NB4 (cell line): ENCODE measurements at places on chromosomes 2 and 18.

DNA sequence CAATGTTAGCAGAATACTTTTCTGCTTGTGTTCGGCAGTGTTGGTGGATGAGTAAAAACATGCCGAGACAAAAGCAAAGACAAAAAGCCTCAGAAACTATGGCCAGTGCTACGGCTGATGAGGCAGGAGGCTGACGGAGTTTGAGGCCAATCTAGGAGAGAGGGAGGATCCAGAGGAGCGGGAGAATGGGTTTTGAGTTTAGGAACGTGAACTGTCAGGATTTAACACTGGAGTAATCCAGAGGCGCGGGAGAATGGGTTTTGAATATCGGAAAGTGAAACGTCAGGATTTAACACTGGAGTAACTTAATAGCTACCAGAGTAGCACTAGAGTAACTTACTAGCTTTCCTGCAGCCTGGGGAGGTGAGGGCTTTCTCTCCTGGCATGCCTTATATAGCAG, 37.4 kb downstream of the LYPD6B start:
- no peak for DNase-seq

DNA sequence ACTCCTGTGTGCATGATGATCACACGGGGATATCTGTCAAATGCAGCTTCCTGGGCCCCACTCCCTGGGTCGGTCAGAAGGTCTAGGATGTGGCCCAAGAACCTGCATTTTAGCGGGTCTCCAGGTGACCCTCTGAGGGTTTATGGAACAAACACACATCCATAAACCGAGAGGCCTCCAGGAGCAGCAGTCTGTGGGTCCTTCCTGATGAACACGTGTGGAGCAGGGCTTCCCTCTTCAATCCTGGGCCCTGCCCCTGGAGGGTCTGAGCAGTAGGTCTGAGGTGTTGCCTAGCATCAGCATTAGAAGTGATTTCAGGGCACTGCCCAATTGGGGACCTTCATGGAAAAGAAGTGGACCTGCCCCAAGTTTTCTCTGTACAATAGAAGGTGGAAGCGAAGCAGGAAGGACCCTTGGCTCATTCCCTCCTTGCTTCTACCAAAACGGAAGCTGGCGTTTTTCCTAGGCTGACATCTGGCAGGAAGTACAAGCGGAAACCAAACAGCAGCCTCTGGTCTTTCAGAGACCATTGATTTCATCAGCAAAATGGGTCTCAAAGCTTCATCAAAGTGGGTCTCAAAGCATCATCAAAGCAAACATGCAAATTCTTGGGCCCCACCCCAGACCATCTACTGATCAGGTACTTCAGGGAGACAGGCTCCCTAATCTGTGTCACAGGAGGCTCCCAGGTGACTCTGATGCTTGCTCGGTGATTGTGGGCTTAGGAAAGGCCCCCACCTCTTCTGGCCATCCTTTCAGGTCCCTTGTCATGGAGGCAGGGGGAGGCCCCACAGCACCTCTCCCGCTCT, 30.7 kb downstream of the INO80C start:
- no peak for DNase-seq

DNA sequence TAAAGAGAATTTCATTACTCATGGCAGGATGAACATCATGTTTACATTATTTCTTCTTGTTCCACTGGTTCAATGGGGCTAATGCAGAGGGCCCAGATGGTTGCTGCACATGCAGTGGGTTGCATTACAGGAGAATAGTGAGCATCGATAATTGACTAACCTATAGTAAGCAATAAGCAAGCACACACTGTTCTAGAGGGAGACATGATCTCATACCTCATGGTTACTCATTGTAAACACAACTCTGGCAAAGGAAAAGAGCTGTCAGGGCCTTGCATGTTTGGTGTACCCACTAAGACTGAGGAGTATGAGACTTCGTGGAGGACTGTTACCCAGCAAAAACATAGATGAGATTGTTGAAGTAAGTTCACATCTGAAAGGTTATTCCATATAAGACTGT, 885.6 kb upstream of the VRK2 start:
- DNase-seq: no peak

DNA sequence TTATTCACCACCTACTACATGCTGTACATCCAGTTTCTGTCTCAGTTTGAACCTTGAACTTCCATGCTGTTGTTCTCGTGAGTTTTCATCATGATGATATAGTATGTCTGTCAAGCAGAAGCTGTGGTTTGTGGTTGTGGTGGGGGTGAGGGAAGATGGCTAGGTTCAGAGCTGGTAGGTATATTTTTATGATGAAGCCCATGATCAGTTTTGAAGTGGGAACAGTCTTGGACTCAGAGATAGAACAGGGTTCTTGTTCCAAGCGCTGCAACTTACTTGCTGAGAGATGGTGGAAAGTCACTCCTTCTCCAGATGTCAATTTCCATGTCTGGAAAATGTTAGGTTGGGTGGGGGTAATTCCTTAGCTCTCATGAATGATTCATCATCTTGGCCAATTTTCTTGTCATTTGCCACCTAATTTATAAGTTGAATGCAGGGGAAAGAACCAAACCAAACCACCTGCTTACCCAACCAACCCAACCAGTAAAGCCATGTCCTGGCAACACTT, 21.6 kb downstream of the PMAIP1 start:
- DNase-seq: peak; percentile 90

GRCh38 chr2:223100061-223100511, 48.1 kb downstream of the KCNE4 start:
- DNase-seq: no peak

DNA sequence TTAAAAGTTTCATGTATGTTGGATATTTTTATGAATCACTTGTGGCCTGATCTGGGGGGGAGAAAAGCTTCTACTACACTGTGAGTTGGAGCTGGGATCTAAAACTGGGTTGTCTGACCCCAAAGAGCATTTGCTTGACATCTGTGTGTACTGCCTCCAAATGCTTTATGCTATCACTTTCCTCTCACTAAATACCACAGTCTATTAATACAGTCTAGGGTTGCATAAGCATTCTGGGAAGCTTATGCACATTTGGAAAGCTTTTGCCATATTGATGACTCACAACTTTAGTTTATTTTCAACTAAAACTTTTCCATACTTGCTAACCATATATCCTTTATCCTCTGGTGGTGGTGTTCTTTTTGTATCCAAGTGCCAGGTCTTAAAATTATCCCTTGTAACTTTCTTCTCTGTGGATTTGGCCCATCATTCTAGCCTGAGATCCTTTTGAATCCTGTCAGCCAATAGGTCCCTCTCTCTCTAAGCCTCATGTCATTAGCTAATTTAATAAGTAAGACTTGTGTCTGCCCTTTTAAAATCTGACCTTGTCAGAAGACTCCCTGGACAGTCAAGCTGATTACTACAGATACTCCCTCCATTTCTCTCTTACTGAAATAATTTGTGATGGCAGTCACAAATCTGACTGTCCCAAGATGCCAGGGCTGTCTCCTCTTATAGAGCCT, 72.7 kb downstream of the NXPH2 start:
- no peak for DNase-seq

GRCh38 chr2:100544911-100545596, 17.7 kb upstream of the PDCL3 start:
- DNase-seq: no peak

GRCh38 chr2:134574611-134575330, 144.0 kb downstream of the TMEM163 start:
- DNase-seq: peak; percentile 5

GRCh38 chr2:233079953-233080835, 20.1 kb downstream of the INPP5D start:
- no peak for DNase-seq

DNA sequence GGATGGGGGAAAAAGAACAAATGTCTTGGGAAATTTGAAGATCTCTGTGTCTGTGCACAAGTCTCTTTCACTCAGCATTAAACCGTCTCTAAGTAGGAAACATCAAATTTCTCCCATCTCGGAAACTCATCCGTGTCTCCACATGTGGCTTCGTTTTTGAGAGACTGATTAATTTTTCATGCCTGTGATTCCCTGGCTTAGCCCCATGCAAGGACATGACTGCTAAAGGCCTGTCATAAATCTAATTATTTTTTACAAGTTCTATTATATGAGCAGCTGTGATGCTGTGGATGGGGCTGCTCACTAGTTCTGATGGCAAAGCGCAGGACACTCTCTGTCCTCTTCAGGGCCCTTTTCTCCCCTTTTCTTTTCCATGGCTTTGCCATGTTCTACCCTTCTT, 129.1 kb downstream of the RGPD3 start:
- no peak for DNase-seq

DNA sequence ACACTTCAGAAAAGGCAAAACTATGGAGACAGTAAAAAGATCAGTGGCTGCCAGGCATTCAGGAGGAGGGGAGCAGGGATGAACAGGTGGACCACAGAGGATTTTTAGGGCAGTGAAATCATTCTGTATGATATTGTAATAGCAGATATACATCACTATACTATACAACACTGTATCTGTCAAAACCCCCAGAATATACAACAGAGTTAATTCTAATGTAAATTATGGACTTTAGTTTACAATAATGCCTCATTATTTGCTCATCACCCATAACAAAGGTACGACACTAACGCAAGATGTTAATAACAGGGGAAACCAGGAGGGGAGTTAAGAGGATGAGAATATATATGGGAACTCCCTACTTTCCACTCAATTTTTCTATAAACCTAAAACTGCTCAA, 28.8 kb downstream of the MAP3K2 start:
- no peak for DNase-seq

GRCh38 chr18:23682045-23682444, 7.2 kb upstream of the LAMA3 start:
- DNase-seq: no peak

GRCh38 chr2:207746131-207746530, 23.6 kb downstream of the FZD5 start:
- DNase-seq: peak; percentile 81

GRCh38 chr2:49490710-49491109, 336.4 kb upstream of the FSHR start:
- peak; percentile 59 for DNase-seq

DNA sequence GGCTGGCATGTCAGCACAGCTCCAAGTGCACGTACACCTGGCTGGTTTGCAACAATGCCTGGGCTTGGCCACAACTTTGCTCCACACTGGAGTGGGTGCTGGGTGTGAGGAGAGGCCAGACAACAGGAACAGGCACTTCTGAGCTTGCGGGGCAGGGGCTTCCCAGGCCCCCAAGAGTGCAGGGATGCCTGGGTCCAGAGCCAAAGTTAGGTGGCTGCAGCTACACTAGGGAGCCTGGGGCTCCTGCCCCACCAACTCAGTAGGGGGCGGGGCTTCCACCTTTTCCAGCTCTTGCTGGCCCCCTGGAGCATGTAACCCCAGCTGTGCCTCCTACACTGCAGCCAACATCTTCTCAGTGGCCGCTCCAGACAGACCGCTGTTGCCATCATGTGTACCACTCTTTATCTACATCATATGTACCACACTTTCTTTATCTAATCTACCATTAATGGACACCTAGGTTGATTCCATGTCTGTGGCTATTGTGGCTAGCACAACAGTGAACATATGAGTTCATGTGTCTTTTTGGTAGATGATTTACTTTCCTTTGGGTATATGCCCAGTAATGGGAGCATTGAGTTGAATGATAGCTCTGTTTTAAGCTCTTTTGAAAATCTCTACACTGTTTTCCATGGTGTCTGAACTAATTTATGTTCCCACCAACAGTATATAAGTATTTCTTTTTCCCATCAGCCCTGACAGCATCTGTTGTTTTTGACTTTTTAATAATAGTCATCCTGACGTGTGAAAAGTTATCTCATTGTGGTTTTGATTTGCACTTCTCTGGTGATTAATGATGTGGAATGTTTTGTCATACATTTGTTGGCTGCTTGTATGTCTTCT, 87.9 kb downstream of the ZNF804A start:
- DNase-seq: no peak

- DNase-seq: no peak
Measured at GRCh38 chr2:201972621-201973255, 60.9 kb upstream of the FZD7 start.

- DNase-seq: no peak
Measured at GRCh38 chr18:32761231-32761630, 11.6 kb downstream of the KLHL14 start.

- DNase-seq: peak; percentile 66
Measured at GRCh38 chr2:230318190-230319121, 8.5 kb upstream of the SP140L start.
